Vagina (tissue), 2 donors: ENCODE measurements at places on chromosomes 16 and 17.

GRCh38 chr16:19639986-19640421 is 78.0 kb downstream of the KNOP1 start:
- DNase-seq = no peak

DNA sequence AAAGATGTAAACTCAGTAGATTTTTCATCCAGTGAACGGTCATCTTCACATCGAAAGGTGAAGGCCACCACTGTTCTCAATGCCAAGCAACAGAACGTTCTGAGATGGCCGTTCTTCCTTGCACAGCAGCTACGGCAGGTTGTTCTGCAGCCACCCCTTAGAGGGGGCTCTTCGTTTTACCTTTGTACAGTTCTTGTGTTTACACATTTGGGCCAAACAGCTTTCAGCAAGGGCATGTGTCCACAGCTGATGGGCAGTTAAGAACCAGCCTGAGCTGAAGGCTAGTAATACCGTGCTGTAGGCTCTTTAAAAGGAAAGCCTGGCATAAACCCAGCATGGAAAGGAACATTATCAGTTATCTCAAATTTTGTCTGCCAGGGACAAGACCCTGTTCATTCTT is 15.9 kb downstream of the PLD6 start:
- no peak for DNase-seq

- no peak for DNase-seq
Measured at GRCh38 chr17:45914047-45914717, 19.8 kb downstream of the MAPT start.

- DNase-seq = no peak
Measured at GRCh38 chr16:11564046-11564926, 22.4 kb downstream of the LITAF start.
